ENCODE measurements at places on chromosomes 3 and 15. TPM values are rescaled to one million over a fixed set of nuclear protein-coding genes. Genes with fewer than 3 reads are reported as not detected.

GRCh38 chr15:63264688-63265293, 12.6 kb upstream of the APH1B start:
- no peak for DNase-seq

DNA sequence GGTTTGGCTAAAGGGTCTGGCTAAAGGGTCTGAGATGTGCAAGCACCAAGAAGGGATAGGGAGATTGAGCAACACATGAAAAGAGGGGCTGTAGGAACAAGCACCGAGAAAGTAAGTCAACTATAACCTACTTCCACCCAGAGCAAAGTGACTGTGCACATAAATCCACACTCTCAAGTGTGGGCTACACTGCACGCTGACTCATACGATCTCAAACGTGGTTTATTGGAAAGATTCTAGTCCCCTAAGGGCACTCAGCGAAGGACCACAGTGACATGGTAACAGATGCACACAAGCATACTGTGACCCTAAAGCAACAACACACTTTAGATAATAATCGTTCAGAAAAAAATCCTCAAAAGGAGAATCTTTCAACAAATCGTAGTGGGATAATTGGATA, 48.0 kb downstream of the EHHADH start:
- DNase-seq, result no peak

GRCh38 chr15:99719096-99719541, 14.1 kb downstream of the LYSMD4 start:
- DNase-seq, result no peak

DNA sequence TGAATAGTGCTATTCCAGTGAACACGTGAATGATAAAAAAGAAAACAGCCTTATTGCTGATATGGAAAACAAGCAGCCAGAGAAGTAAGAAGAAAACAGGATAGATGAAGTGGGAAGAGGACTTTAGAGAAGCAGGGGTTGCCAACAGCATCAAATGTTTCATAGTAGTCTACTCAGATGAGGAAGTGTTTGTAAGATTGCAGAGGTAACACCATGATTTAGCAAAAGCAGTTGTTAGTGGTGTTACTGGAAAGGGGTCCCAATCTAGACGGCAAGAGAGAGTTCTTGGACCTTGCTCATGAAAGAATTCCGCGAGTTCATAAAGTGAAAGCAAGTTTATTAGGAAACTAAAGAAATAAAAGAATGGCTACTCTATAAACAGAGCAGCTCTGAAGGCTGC, 108.8 kb upstream of the MCTP2 start:
- no peak for DNase-seq

GRCh38 chr3:132966374-132966773, 71.8 kb upstream of the TMEM108 start:
- DNase-seq, result no peak

GRCh38 chr3:129278966-129279906, 566 bp downstream of the HMCES start:
- DNase-seq, result peak; percentile 72

DNA sequence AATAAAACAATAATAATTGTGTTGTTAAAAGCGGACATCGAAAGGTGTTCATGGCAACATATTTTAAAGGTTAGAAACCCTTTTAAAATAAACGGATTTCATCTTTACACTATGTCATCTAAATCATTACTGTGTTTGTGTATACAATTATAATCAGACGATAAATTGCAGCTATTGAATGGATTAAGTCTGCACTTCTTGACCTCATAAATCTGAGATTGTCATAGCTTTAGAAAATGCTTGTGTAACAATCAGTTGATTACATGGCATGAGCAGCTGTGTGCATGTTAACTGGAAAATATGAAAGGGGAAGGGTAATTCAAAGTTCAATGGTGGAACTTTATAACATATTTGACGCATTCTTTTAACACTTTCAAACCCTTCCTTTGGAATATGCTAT, 152.4 kb upstream of the MDFIC2 start:
- no peak for DNase-seq

DNA sequence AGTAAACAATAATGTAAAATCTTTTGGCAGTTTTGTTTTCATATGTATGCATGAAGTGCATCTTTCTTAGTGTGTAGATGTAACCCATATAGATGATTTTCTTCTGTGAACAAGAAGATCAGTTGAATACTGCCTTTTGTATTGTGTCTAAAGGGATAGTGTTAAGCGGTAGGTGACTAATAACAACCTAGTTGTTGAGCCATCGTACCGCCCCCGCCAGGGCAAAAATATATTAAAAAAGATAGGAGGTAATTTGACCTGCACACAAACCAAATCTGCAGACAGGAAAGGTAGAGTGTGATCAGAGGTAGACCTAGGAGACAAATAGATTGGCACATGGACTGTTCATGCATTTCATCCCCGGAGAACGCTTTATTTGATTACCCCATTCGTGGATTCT, 3.3 kb upstream of the GMNC start:
- DNase-seq, result peak; percentile 49

DNA sequence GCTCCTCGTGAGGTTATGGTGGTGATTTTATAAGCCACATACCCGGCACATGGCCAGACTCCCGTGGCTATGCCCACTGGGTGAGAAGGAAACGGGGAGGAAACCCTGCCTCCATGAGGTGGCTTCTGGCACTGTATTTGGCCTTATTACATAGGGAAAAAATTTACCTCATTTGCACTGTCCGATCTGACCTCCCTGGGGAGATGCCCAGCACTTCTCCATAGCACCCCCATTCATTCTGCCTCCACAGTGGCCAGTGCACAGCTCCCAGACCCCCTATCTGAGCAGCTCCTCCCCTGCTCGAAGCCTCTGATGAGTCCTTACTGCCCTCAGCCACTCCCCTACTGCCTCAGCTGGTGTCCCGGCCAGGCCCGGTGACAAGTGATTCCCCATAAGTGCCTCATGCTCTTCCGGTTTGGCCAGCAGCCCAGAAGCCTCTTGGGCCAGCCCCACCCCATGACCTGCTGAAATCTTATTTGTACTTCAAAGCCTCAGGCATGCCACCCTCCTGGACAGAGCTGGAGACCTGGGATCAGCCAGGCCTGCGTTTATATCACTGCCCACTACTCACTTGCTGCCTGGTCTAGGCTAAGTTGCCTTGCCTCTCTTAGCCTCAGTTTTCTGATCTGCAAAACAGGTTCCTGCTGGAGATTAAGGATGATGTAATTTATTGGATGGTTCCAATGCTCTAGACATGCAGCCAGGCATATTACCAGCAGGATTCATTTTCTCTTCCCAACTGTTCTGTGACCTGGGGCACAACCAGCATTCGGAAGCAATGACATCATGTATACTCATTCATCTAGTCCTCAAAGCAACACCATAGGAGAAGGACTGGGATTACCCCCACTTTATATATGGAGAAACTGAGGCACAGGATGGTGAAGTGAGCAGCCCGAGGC, 30.6 kb upstream of the SLC6A6 start:
- DNase-seq, result peak; percentile 70

- DNase-seq, result peak; percentile 65
These were observed 127.3 kb upstream of the ROPN1 start for GRCh38 chr3:124119056-124119716.

DNA sequence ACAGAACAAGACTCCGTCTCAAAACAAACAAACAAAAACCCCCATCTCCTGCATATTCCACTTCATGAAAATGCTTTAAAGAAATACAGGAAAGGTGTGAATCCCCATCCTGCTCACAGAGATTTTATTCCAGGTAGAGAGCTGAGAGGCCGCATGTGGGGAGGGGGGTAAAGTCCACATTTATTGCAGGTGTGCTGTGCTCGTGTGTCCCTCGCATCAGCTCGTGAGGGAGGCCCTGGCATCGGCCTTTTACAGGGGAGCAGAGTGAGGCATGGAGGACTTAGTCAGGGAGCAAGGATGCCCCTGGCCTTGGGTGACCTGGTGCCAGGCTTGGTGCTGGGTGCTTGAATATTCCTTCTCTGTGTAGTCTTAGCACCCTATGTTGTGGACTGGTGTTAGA, 413.5 kb upstream of the C2CD4B start:
- no peak for DNase-seq

GRCh38 chr15:76684002-76684401, 221.1 kb downstream of the SCAPER start:
- DNase-seq, result no peak

DNA sequence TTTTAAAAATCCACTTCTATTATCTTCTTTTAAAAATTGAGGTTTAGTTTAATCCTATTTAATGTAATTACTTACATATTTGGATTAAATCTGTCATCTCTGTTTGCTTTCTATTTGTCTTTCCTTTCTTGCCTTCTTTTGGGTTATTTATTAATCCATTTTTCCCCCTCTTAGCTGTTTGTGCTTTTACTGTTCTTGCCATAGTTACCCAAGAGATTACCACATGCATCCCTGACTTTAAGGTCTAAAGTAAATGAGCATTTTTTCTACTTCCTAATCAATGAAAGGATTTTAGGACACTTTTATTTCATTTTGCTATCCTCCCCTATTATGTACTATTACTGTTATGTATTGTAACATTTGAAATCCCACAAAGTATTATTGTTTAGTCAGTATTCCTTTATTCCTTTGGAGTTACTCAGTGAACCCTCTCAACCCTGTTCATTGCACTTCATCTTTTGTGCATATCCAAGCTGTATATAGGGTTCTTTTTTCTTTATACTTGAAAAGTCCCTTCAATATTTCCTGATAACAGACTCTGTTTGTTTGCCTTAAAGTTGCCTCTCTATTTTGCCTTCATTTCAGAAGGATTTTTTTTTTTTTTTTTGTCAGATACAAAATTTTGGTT, 62.7 kb downstream of the MEF2A start:
- DNase-seq, result no peak

GRCh38 chr3:169965562-169966427, 812 bp upstream of the SEC62 start:
- no peak for DNase-seq

DNA sequence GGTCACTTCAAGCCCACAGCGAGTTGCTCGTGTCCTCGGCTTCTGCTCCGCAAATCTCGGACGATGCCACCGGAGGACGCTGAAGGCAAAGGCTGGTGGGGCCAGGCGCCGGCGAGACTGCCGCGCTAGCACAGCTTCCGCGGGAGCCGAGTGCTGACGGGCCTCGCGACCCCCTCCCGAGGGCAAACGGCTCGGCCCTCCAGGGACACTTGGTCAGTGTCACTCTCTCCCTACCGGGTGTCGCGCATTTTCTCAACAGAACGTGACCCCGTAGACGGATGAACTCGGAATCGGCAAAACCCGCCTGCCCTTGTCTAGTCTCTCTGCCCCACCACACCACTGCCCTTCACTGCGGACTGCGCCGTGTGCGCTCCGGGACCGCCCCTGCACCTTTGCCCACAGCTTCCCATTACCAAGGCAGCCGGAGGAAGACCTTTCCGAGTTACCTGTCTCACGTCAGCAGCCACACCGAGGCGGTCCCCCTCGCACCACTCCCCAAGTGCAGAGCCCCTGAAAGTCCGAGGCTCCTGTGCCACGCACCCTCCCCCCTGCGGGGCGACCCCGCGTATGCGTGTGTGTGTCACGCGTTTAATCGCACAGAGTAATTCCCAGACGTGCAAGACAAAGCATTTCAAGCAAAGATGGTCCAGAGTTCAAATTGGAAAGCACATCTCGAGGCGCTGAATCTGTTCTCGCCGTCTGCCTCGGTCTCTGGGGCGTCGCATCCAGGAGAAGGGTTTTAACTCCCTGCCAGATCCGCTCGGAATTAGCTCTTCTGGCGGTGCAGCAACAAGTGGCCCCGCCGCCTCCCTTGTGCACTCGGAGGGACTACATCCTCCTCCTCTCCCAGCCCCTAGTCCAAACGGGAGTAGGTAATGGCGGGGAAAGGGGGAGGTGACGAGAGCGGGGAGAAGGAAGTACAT, 245.0 kb upstream of the TOPAZ1 start:
- DNase-seq, result peak; percentile 26

DNA sequence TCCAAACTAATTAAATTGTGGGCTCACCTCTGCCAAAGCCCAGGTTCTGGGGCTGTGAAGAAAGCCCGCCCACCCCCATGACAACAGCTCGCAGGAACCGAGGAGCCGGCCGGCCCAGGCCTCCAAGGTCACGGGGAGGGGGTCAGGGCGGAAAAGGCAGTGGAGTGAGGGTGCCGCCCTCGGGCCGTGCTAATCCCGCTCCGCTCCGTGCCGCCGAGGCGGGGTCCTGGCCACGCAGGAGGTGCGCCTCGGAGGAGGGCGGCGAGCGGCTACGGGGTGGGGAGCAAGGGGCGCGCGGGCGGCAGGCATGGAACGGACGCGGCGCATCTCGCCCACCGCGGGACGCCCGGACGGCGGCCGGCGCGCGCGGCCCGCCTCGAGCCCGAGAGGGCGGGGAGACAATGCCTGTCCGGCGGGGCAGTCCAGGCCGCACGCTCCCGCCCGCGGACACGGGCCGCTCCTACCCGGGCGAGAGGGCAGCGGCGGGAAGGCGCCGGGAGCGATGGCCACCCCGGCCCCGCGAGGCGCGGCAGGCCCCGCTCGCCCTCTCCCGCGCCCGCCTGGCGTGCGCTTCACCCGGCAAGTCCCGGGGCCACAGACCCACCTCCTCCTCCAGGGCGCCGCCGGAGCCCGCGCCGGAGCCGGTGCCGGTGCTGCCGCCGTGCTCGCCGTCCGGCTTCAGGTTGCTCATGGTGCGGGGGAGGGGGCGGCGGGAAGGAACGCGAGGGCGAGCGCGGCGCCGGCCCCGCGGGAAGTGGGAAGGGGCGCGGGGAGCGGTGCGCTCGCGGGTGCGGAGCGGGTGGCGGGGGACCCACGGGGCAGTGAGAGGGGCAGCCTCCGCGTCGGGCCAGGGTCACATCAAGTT, 528 bp downstream of the RBPMS2 start:
- no peak for DNase-seq

The ALPK3 gene
- 0.26 TPM for total RNA-seq

The LMAN1L gene
- total RNA-seq, result under 0.01 TPM

The SERPINI2 gene
- total RNA-seq, result not detected

The FAM227B gene
- total RNA-seq, result 2.1 TPM

The IQCF5 gene
- total RNA-seq, result not detected

The CILP gene
- total RNA-seq, result under 0.01 TPM

The TMEM212 gene
- not detected for total RNA-seq

The TLR9 gene
- not detected for total RNA-seq

The WNT5A gene
- 3.9 TPM for total RNA-seq
